Osteoblast (primary cell): ENCODE measurements at places on chromosomes 7 and 10. TPM values are rescaled to one million over a fixed set of nuclear protein-coding genes. Genes with fewer than 3 reads are reported as not detected.

The STEAP4 gene
- 5.0 and 5.4 TPM in 2 replicates for total RNA-seq

The TMEM225B gene
- 0.29 and 0.72 TPM in 2 replicates for total RNA-seq

The COL13A1 gene
- 1.1 and 1.8 TPM in 2 replicates for total RNA-seq

The TLX1 gene
- total RNA-seq, result not detected in 2 replicates

The NEUROG3 gene
- total RNA-seq, result not detected in 2 replicates

The FAM20C gene
- total RNA-seq, result 38.6 and 46.0 TPM in 2 replicates

The PLAC9 gene
- total RNA-seq, result 17.1 and 19.2 TPM in 2 replicates

The ZNF25 gene
- total RNA-seq, result 16.6 and 18.6 TPM in 2 replicates

The TUBB8 gene
- total RNA-seq, result not detected in 2 replicates

The SUV39H2 gene
- 5.3 and 6.9 TPM in 2 replicates for total RNA-seq

The FAM25G gene
- not detected in 2 replicates for total RNA-seq

The PROSER2 gene
- total RNA-seq, result 4.4 and 6.9 TPM in 2 replicates

The SPDYE8 gene
- not detected in 2 replicates for total RNA-seq

The GPR26 gene
- not detected in 2 replicates for total RNA-seq

DNA sequence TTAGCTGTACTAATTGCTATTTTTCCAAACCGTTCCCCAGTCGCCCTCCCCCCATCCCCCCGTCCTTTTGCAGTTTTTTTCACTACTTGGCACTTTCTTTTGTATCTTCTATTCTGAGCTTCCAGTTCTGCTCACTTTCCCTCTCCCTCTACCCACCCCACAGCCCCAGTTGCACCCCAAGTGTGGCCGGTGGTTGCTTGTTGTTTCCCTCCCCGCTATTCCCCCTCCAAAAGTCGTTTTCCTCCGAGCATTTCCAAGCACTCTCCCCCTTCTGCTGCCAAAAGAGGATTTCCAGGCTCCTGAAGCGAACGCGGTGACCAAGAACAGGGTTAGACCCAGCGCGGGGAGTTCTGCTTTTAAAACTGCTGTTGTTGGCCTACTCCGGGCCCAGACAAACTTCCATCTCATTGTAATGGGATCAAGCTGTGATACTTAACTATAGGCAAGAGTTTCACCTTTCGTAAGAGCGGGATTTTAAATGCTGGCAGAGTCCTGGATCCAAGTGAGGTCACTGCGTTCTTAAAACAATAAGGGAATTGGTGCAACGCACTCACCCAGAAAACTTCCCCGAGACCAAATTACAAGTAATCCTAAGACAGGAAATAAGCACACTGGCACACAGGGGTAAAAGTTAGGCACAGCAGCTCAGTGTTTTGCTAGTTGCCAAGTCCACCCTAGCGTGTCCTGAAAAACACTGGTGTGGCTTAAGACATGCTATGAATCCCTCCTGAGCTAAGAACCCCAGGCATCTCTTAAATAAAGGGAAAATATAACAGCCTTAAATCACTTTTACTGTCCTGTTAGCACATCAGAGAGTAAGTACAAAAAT is 1.5 kb upstream of the RGS10 start:
- peak overlapping the region; percentile 84 for H3K4me3 ChIP-seq
- peak; percentile 78 for DNase-seq
- no peaks in the 10 kb centered on the region for H3K36me3 ChIP-seq

DNA sequence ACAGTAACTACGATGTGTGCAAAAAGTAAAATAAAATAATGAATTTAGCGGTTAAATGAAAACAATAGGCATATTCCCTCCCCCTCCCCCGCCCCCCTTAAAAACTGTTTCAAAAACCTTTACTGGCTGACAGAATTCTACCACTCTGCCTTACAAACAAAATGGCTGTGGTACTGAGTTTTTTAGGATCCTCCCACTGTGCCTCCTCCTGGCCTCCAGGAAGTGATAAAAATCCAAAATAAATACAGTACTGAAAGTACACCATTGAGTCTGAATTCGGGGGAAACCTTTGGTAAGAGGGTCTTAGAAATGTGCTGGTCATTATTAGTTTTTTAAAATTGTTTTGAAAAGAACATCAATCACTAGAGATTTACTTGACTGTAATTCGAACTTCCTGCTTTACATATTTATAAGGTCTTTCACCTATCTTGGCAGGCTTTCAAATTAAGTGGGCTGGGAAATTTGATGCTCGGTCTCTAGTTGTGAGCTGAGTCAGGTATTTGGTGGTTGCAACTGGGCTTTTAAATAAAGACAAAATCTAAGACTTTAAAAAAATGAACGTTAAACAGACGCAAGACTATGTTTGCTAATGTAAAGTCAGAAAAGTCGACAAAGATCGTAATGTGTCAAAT is 32.5 kb upstream of the EPC1 start:
- no peaks in the 10 kb centered on the region for H3K36me3 ChIP-seq
- DNase-seq, result no peak
- H3K27ac ChIP-seq, result peak overlapping the region; percentile 81
- H3K4me1 ChIP-seq, result peaks cover 4% of the 10 kb centered on the region
- H3K27me3 ChIP-seq, result no peaks in the 10 kb centered on the region

- peaks cover 75% of the 10 kb centered on the region for H3K36me3 ChIP-seq
- no peaks in the 10 kb centered on the region for H3K27me3 ChIP-seq
- H3K4me3 ChIP-seq, result no peak overlapping the region
- peaks cover 5% of the 10 kb centered on the region for H3K4me1 ChIP-seq
- DNase-seq, result no peak
- H3K27ac ChIP-seq, result no peak overlapping the region
These were observed 40.1 kb downstream of the SEC23IP start for GRCh38 chr10:119932631-119933030.

DNA sequence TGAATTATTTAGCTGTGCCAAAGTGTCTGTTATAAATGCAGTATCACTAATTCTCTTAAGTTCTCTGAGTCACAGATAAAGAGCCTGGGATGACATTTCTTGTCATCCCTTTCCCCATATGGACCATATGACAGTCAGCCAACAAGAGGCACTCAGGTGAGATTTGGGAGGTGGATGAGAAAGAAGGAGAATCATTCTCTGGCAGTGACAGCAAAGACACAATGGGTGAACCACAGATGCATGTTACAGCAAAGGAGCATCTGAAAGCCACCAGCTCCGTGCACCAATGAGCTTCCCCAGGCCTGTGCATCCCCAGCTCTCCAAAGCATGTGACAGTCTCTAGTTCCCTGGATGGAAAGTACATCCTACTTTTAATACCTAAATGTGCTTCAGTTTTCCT is 10.8 kb downstream of the GIMAP6 start:
- peak; percentile 13 for DNase-seq
- no peak overlapping the region for H3K27ac ChIP-seq
- no peaks in the 10 kb centered on the region for H3K4me1 ChIP-seq

DNA sequence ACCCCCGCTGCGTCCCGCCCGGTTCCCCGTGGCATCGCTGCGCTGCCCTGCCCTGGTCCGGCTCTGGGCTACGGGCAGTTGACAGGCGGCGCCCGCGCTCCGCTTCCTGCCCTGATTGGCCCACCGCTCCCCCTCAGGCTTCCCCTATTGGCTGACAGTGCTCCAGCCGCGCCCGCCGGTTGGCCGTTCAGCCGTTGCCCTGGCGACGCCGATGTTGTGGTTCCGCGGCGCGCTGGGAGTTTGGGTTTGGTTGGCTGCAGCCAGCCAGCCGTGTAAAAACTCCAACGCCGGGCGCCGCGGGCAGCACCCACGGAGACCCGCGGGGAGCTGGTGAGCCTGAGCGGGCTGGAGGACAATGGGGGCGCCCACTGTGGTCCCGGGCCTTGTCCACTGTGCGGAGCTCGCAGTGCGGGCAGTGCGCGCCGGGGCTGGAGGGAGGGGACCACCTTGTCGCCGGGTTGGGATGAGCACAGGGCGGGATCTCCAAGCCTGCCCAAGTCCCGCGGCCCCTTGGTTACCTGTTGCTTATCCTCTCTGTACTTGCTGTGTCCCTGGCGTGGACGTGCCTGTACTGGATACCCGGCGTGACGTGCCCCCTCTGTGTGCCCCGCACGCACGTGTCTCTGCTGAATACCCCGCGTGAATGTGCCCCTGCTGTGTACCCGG is at the start of gene C7orf57:
Gene C7orf57 (plus strand): TSS at position 243 of the 666 bp plus-strand sequence. CDS start 766 bp downstream, outside the sequence.
- H3K4me1 ChIP-seq, result peaks cover 8% of the 10 kb centered on the region
- no peaks in the 10 kb centered on the region for H3K36me3 ChIP-seq

- no peak overlapping the region for H3K4me3 ChIP-seq
- no peak overlapping the region for H3K27ac ChIP-seq
- H3K36me3 ChIP-seq, result no peaks in the 10 kb centered on the region
- no peak for DNase-seq
These were observed 19.6 kb upstream of the SEPTIN7 start for GRCh38 chr7:35781200-35781701.

DNA sequence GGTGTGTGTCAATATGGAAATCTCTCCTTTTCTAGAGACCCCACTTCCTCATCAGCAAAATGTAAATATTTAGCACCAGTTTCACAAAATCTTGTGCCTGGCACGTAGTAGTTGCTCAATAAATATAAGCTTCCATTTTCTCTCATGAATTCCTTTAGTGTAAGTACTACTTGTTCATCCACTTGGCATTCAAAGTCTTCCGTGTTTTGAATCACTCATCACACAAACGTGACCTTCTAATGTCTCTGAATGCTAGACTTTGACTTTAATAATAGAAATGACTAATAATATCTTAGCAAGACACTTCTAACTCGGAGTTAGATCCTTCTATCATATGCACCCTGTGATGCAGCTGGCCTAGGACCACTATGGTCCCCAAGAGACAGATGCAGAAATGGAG is 168.7 kb upstream of the ZNF32 start:
- H3K27me3 ChIP-seq, result no peaks in the 10 kb centered on the region
- H3K36me3 ChIP-seq, result no peaks in the 10 kb centered on the region
- peak; percentile 90 for DNase-seq
- H3K4me3 ChIP-seq, result no peak overlapping the region

GRCh38 chr10:119205894-119206602 is 1.3 kb upstream of the GRK5 start:
- peak; percentile 89 for DNase-seq
- H3K4me3 ChIP-seq, result peak overlapping the region; percentile 84
- H3K27ac ChIP-seq, result peak overlapping the region; percentile 61
- H3K4me1 ChIP-seq, result peaks cover 43% of the 10 kb centered on the region
- H3K27me3 ChIP-seq, result no peaks in the 10 kb centered on the region
- no peaks in the 10 kb centered on the region for H3K36me3 ChIP-seq

- H3K27ac ChIP-seq, result peak overlapping the region; percentile 91
- peaks cover 55% of the 10 kb centered on the region for H3K4me1 ChIP-seq
- DNase-seq, result no peak
- no peaks in the 10 kb centered on the region for H3K36me3 ChIP-seq
- no peaks in the 10 kb centered on the region for H3K27me3 ChIP-seq
These were observed 262.9 kb downstream of the SNX13 start for GRCh38 chr7:17677408-17677807.

GRCh38 chr7:107392830-107393229 is 77.0 kb upstream of the GPR22 start:
- peaks cover 15% of the 10 kb centered on the region for H3K4me1 ChIP-seq
- H3K27me3 ChIP-seq, result no peaks in the 10 kb centered on the region
- no peak overlapping the region for H3K4me3 ChIP-seq
- H3K36me3 ChIP-seq, result no peaks in the 10 kb centered on the region
- H3K27ac ChIP-seq, result no peak overlapping the region

GRCh38 chr10:31317171-31317570 is 1.8 kb upstream of the ZEB1 start:
- H3K27me3 ChIP-seq, result no peaks in the 10 kb centered on the region
- H3K36me3 ChIP-seq, result no peaks in the 10 kb centered on the region
- no peak for DNase-seq
- H3K4me1 ChIP-seq, result peaks cover 34% of the 10 kb centered on the region
- no peak overlapping the region for H3K27ac ChIP-seq

DNA sequence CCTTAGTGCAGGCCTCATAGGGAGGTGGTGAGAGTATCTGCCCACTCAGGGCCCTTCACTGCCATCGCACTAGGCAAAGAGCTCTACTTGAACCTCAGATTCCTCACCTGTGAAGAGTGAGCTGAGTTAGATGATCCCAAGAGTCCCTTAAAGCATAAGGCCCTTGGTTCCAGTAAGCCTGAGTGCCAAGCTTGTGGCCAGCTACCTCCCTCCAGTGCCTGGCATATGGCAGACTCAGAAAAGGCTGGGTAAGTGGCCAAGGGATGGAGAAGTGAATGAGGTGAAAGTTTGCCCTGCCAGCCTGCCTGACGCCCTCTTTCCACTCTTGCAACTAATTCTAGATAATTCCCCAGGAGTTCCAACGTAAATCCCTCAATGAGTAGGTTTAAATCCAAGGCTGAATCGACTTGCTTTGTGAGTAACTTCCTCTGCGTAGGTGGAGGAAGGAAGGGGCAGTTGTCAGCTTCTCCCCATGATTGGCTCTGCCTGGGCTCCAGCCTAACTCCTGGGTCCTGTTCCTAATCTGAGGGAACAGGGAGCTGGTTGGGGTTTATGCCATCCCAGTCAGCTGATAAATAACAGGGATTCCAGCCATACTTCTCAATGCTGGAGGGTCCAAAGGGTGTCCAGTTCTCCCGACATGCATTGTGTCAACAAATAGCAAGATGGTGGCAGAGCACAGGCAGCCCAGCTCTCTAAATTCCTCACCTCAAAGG is 14.2 kb downstream of the DUSP5 start:
- DNase-seq, result peak; percentile 80
- peak overlapping the region; percentile 89 for H3K27ac ChIP-seq
- peaks cover 39% of the 10 kb centered on the region for H3K4me1 ChIP-seq
- no peaks in the 10 kb centered on the region for H3K27me3 ChIP-seq
- H3K36me3 ChIP-seq, result peaks cover 53% of the 10 kb centered on the region

DNA sequence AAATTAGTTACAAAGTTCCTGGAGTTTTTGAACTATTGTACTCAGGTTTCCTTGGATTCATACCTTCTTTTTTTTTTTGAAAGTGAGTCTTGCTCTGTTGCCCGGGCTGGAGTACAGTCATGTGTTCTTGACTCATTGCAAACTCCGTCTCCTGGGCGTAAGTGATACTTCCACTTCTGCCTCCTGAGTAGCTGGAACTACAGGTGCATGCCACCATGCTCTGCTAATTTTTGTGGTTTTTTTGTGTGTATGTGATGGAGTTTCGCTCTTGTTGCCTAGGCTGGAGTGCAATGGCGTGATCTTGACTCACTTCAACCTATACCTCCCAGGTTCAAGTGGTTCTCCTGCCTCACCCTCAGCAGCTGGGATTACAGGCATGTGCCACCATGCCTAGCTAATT is 22.3 kb downstream of the MCM10 start:
- H3K27me3 ChIP-seq, result no peaks in the 10 kb centered on the region
- H3K36me3 ChIP-seq, result peaks cover 14% of the 10 kb centered on the region
- H3K27ac ChIP-seq, result no peak overlapping the region
- no peak for DNase-seq
- no peak overlapping the region for H3K4me3 ChIP-seq

DNA sequence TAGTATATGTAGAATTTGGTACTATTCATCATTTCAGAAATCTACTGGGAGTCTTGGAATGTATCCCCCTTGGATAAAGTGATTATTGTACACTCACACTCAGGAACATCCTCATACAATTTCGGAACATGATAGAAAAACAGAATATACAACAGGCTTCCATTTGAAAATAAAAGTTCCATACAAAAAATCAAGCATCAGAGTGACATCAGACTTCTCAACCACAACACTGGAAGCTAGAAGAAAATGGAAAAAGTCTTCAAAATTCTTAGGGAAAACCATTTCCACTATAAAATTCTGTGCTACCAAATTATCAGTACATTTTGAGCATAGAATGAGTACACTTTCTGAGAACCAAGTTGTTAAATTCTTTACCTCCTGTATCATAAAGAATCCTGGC is 8.8 kb downstream of the LYZL1 start:
- H3K4me3 ChIP-seq, result no peak overlapping the region
- H3K27ac ChIP-seq, result no peak overlapping the region
- peaks cover 7% of the 10 kb centered on the region for H3K27me3 ChIP-seq
- peak; percentile 37 for DNase-seq
- no peaks in the 10 kb centered on the region for H3K4me1 ChIP-seq
